ENCODE measurements at places on chromosomes 1 and 21.

DNA sequence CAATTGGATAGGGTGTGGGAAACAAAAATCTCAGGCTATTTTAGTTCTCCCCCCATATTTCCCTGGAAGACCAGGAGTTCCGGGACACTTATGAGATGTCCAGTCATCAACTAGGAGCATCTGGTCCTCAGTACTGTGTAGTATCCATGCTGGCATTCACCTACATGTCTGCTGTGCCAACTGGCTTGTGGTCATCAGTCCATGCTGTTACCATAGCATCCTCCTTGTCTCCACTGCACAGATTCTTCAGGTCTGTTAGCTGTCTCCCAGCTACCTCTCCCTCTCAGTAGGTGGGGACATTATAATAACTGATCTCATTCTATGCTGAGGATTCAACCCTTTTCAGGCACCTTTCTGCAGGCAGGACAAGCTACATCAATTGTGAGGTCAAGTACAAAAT, 302.9 kb downstream of the BARHL2 start:
- no peak for DNase-seq

DNA sequence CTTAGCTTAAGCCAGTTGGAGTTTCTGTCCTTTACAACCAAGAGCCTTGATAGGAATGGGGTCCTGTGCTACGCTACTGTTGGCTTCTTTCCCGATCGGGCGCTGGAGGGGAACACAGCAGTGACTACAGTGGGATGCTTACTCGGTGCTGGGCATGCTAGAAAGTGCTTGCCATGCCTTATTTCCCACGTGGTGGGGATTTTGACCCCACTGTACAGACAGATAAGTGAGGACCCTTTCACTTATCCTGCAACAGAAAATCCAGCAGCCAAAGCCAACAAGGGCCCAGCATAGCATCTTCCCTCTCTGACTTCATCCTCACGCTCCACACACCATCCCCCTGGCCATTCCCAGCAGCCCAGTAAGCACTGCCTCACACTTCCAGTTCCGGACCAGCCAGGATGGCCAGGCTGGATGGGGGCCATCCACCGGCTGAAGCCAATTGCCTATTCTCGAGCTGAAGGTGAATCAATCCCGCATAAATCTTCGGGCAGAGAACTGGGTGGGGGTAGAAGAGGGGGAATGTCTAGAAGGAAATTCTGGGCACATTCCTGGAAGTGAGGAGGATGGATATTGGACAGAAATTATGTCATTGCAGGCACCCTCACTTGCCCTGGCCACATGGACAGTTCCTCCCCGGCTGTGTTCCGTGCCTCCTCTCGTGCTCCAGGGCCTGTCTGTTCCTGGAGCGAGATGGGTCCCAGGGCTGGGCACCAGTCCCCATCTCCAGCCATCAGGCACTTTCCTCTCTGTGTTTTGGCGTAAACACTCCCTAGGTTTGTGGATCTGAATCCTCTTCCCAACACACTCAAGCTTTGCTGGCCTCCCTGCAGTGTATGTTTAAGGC, 2.0 kb upstream of the ABCG1 start:
- DNase-seq, result no peak

DNA sequence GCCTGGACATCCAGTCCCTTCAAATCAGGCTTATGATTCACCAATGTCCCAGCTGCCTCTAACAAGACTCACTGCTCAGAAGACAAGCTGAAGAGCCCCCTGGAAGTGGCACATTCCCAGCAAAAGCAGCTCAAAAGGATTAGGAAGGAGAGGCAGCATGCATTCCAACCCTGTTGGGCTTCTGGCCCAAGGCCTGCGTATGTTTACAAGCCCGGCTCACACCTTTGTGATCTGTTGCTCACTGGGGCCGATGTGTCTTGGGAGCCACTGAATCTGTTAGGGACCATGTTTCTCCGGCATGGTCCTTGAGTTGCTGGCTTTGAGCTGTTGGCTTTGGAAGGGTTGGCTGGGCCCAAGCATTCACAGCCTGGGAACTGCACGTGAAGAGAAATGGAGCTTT, 81.2 kb upstream of the C1orf174 start:
- no peak for DNase-seq

- no peak for DNase-seq
Measured at GRCh38 chr1:55089683-55090082, 50.3 kb downstream of the PCSK9 start.

GRCh38 chr1:18337757-18338156, 143.0 kb upstream of the KLHDC7A start:
- DNase-seq, result no peak

- DNase-seq, result peak; percentile 82
Measured at GRCh38 chr1:88763649-88764406, 79.8 kb downstream of the PKN2 start.

GRCh38 chr21:33852485-33852884, 63.1 kb downstream of the ATP5PO start:
- no peak for DNase-seq

GRCh38 chr1:161763522-161764098, 2.5 kb upstream of the ATF6 start:
- peak; percentile 21 for DNase-seq

- DNase-seq, result no peak
Measured at GRCh38 chr1:220045356-220046051, 801 bp downstream of the EPRS1 start.

GRCh38 chr21:35259457-35259856, 210.4 kb upstream of the RUNX1 start:
- no peak for DNase-seq

DNA sequence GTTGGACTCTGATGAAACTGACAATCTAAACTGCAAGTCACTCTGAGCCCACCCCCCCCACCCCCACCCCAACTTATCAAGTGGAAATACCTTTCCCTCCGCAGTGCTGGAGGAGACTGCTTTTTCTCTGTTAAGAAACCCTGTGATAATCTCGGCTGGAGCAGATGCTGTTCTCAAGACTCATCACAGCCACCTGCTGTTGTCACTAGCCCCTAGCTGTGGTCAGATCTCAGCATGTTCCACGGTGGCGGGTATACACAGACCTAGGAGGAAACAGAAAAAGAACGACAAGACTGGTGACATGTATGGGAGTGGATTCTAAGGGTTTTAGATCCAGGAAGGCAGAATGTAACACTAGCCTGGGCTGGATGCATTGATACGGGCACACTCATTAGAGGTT, 2.3 kb downstream of the ACTL8 start:
- no peak for DNase-seq

DNA sequence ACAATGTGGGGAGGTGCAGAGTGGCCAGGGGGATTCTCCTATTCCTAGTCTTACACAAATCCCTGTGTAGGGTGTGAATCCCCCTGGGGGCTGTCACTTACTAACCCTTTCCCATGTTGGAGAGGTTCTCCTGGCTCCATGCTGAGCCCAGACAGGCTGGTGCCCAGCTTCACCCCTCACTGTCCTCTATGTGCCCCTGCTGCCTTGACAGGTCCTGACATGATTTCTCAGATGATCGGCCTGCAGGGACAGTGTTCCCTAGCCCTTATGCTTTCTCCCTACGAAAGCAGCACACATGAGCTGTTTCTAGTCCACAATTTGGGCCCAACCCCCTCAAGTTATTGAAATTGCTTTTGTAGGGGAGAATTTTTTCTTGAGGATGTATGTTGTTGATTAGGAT, 68.9 kb upstream of the FAM78B start:
- DNase-seq, result no peak

DNA sequence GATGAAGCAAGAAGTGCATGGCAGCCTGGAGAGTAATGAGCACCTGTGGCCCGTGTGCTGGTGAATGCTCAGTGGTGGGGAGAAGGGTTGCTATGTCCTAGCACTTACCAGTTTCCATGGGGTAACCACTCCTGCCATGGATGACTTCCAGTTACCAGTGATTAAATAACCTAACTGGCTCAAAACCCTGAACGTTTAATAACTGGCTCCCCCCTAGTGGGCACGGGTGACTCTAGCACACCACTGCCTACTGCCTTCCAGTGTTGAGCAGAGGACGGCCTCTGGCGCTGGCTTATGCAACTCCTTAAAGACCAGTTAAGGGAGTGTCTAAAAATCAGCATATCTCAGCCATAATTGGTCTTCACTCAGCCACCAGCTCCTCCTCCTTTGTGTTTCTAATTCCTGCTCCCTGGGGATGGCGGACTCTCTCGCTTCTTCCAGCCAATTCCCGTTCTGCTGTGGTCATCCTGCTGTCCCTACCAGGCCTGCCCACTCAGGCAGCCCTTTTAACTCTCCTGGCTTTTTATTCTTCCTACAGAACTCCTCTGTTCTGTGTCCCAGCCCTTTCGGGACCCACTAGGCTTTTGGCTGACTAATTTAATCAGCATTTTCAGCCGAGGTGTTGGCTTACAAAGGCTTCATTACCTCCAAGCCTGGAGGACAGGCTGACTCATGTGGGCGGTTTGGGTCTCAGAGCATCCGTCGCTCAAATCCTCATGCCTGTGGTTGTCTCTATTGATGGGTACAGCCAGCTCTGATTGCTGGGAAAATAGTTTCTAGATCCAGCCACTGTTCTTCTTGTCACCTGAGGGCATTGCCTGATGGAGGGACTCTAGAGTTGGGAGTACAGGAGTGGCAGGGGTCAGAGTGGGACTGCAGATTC, 332.4 kb downstream of the CAMTA1 start:
- DNase-seq, result peak; percentile 87

DNA sequence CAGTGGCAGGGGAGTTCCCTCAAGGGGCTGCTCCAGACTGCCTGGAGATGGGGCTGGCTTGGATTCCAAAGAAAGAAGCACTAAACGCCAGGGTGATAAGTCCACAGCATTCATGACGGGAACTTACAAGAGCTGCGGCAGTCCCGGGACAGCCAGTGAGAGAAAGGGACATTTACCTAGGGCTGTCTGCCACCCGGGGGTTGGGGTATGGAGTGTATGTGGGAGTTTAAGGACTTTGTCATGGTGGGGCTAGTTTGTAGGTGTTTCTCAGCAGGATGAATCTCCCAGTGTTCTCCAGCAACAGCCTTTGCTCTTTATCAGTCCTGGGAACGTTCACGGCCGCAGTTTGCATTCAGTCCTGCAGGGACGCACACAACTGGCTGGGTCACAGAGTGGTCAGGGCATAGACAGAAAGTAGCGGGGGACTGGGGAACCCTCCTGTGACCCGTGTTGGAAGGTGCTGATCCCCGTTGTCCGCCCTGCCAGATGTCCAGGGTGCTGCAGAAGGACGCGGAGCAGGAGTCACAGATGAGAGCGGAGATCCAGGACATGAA, 41.4 kb upstream of the HMGN1 start:
- no peak for DNase-seq

- DNase-seq, result no peak
Measured at GRCh38 chr1:15950302-15950701, 25.6 kb downstream of the ZBTB17 start.

DNA sequence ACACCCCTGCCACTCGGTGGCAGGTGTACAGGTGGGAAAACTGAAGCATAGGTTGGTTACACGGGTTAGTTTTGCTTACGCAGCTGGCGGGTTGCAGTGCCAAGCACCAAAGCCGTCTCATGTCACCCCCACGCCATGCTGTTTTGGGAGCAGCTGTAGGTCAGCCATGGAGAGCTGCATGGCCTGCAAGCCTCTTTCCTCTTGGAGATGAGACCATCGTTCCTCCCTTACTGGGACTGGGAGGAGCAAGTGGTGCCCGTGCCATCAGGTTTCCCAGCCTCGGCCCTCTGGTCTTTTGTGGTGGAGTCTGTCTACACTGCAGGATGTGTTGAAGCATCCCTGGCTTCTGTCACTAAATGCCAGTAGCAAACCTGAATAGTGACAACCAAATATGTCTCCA, 46.9 kb downstream of the AJAP1 start:
- no peak for DNase-seq

GRCh38 chr1:228794810-228795209, 59.5 kb downstream of the RHOU start:
- no peak for DNase-seq

- DNase-seq, result no peak
Measured at GRCh38 chr21:45339421-45340402, 52.0 kb upstream of the POFUT2 start.

- DNase-seq, result no peak
Measured at GRCh38 chr21:45381865-45382696, 22.9 kb upstream of the COL18A1 start.

- peak; percentile 52 for DNase-seq
Measured at GRCh38 chr21:44792702-44793591, 8.7 kb downstream of the UBE2G2 start.

GRCh38 chr1:29858646-29859045, 622.3 kb downstream of the PTPRU start:
- DNase-seq, result no peak

GRCh38 chr21:44551340-44551961, at the start of gene KRTAP10-2:
Gene KRTAP10-2 (minus strand): TSS chr21:44551505. CDS start chr21:44551458, 47 bp downstream.
- no peak for DNase-seq

DNA sequence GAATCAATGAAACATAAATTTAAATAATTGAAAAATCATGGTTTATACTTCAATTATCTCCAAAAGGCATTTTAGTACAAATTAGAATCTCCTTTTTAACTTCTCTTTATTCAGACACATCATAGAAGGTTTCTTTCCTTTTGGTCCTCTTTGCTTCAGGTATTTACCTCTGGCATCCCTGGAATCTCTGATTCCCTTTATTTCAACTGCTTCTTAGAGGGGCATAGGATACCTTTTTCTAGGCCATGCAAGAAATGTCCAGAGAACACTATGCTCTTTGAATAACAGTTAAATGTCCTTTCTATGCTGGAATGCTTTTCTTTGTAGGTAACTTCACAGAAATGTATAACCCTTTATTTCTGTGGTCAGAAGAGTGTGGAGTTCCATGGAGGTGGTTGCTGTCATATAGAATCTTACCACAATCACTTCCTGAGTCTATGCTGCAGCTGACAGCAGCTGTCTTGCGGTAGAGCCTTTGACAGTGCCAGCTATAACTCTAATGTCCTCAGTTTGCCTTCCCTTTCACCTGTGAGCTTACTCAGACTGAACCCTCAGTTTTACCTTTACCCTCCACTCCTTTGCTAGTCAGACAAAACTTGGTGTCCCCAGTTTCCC, 8.6 kb downstream of the LAMC2 start:
- DNase-seq, result no peak

- no peak for DNase-seq
Measured at GRCh38 chr1:63635681-63636080, 42.5 kb downstream of the PGM1 start.

- DNase-seq, result no peak
Measured at GRCh38 chr1:60665311-60665710, 417.1 kb upstream of the NFIA start.

DNA sequence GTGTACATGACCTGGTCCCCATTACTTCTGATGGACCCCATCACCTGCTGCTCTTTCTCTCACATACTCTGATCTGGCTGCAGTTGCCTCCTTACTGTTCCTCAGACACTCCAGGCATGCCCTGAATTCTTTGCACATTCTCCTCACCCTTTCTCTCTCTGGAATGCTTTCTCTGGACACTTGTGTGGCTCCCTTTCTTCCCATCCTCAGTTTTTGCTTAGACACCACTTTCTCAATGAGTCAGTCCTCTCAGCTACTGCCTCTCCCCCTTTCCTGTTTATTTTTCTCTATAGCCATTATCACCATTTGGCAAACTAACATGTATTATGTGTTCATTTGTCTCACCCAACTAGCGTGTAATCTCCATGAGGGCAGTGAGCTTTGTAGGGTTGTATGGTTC, 28.1 kb downstream of the PLXNA2 start:
- peak; percentile 79 for DNase-seq

GRCh38 chr21:33661146-33661545, 18.8 kb downstream of the ITSN1 start:
- no peak for DNase-seq

All from kidney glomerular epithelial cell (primary cell).